ENCODE measurements at places on chromosomes 1 and 21. TPM values are rescaled to one million over a fixed set of nuclear protein-coding genes. Genes with fewer than 3 reads are reported as not detected.

DNA sequence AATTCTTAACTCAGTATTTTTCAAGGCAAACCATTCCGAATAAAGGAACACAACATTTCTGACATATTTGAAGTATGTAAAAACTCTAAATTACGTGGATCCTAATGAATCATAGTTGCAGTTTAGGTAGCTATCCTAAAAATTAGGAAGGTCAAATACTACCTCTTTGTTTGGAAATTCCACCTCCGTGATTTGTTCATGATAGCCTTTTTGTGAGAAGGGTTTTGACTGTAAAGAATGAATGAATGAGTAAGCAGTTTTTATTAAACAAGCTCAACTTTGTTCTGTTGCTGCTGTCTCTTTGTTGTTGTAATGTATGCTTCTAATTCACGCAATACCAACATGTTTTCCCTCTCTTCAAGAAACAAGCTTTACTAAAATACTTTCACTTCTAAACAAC is 840.4 kb downstream of the USP25 start:
- H3K36me3 ChIP-seq = peaks cover 6% of the 10 kb centered on the region
- no peak overlapping the region for H3K4me3 ChIP-seq
- H3K27me3 ChIP-seq = no peaks in the 10 kb centered on the region
- peaks cover 17% of the 10 kb centered on the region for H3K4me1 ChIP-seq
- DNase-seq = no peak
- H3K27ac ChIP-seq = peak overlapping the region; percentile 4

LMX1A gene
- not detected for total RNA-seq

EVI5 gene
- 31.6 TPM for total RNA-seq

DARS2 gene
- total RNA-seq = 29.4 TPM

Measured in SJCRH30 (cell line).